EH (cell line): ENCODE measurements at places on chromosomes 5 and 9.

- DNase-seq: peak; percentile 74
Measured at GRCh38 chr5:88826646-88827585, 56.1 kb downstream of the MEF2C start.

GRCh38 chr5:113969901-113970300, 392.0 kb upstream of the KCNN2 start:
- no peak for DNase-seq

GRCh38 chr9:86434039-86434726, 80.0 kb upstream of the TUT7 start:
- DNase-seq: peak; percentile 72

- DNase-seq: peak; percentile 52
Measured at GRCh38 chr9:93304574-93305496, 120.9 kb downstream of the WNK2 start.

DNA sequence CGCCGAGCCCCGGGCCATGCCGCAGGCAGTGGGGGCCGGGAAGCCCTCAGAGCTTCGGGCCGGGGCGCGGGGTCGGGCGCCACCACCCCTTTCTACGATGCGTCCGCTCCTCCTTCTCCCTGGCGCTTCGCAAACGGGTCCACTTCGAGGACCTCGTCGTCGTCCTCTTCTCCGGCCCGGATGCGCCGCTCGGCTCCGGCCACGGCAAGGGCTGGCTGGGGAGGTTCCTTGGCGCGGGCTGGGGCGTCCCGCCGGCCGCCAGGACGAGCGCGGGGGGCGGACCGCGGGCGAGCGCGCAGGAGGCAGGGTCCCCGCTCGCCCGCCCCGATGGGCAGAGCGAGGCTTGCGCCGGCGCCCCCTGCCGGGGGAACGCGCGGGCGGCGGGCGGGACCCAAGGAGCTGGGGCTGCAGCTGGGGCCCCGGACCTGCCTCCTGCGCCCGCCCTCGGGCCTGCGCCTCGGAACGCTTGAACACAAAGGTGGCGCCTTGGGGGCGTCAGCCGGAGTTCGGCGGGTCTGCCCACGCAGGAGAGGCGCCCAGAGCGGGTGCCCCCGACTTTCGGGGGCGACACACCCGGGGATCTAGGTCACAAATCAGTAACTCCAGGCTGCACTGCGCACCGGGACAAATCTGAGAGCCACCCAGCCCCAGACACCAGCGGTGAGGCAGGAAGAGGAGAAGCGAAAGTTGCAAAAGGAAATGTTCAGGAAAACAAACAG, at the start of gene ROR2:
Gene ROR2 (minus strand): TSS at position 283 of the 719 bp plus-strand sequence.
- DNase-seq: peak; percentile 42

GRCh38 chr9:113617550-113617949, 154.0 kb downstream of the RGS3 start:
- peak; percentile 70 for DNase-seq

GRCh38 chr9:111300140-111300735, 29.8 kb downstream of the OR2K2 start:
- DNase-seq: no peak

- DNase-seq: no peak
Measured at GRCh38 chr5:107460789-107461188, 209.9 kb downstream of the EFNA5 start.

GRCh38 chr9:120482424-120483186, 97.4 kb downstream of the CDK5RAP2 start:
- DNase-seq: no peak

DNA sequence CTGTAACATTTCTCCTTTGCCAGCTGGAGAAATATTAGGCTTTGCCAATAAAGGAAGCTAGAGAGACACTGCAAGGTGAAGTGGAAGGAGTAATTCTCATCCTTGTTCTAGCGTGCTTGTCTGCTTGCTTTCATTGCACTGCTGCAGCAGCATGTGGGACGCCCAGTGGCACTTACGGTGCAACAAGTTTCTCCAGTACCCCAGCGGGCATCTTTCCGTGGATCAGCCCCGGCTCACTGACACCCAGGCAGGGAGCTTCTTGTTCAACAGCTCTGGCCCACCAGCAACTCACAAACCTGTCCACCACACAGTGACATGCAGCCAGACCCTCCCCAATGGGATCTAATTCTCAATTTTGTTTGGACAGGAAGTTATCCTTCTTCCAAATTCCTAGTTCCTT, 233.2 kb downstream of the GLIS3 start:
- no peak for DNase-seq

- DNase-seq: no peak
Measured at GRCh38 chr5:482021-482420, 39.0 kb downstream of the EXOC3 start.

GRCh38 chr9:37534901-37535300, 41.3 kb downstream of the FBXO10 start:
- no peak for DNase-seq

DNA sequence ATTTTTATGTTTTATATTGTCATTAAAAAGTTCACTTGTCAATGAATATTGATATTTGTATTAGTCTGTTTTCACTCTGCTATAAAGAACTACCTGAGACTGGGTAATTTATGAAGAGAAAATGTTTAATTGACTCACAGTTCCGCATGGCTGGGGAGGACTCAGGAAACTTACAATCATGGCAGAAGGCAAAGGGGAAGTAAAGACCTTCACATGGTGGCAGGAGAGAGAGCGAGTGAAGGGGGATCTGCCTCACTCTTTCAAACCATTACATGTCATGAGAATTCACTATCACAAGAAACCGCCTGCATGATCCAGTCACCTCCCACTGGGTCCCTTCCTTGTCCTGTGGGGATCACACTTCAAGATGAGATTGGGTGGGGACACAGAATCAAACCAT, 27.4 kb downstream of the SRD5A1 start:
- no peak for DNase-seq

- no peak for DNase-seq
Measured at GRCh38 chr9:88358723-88359122, 29.5 kb upstream of the SPIN1 start.

DNA sequence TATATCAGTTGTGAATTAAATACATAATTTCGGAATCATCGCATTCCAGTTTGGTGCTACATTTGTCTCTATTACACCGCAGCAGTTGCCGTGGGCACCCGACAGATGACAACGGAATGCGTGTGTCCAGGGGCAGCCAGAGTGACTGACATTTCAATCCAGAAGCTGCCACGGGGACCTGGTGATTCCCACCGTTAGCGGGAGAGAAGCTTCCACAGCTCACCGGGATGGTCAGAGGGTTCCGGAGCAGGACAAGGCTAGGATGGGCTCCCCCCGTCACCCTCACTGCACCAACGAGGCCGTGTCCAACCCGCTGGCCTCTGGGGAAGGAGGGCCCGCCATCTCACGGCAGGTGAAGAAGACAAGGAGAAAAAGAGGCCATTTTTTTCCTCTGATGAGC, 86.8 kb downstream of the GTF3C4 start:
- DNase-seq: no peak

DNA sequence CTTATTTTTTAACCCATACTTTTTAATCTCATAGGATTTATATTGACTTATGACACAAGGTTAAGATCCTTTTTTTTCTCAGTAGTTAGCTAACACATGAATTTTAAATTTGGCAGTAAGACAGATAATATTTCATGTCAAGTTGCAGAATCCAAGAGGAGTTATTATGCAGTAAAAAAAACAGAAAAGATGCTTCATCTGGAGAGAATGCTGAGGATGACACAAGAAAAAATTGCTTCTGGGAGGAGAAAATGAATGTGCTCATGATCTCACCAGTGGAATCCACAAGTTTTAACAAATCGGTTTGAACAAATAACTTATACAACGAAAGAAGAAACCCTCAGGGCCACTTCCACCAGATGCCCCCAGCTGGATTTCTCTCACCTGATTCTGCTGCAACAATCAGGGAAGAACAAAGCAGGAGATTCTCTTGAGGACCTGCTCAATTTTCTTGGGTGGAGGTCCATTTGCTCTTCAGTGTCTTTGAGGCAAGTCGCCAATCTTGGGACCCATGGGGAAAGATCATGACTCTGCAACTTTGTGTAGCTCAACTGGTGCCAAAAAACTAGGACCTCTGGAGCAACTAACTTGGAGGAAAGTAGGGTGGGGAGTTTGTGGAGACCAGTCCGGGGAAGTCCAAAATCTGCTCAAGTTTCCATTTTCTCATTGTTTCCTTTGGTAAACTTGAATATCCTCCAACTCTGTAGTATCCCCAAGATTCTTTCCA, 50.5 kb upstream of the TNFSF15 start:
- DNase-seq: peak; percentile 90

DNA sequence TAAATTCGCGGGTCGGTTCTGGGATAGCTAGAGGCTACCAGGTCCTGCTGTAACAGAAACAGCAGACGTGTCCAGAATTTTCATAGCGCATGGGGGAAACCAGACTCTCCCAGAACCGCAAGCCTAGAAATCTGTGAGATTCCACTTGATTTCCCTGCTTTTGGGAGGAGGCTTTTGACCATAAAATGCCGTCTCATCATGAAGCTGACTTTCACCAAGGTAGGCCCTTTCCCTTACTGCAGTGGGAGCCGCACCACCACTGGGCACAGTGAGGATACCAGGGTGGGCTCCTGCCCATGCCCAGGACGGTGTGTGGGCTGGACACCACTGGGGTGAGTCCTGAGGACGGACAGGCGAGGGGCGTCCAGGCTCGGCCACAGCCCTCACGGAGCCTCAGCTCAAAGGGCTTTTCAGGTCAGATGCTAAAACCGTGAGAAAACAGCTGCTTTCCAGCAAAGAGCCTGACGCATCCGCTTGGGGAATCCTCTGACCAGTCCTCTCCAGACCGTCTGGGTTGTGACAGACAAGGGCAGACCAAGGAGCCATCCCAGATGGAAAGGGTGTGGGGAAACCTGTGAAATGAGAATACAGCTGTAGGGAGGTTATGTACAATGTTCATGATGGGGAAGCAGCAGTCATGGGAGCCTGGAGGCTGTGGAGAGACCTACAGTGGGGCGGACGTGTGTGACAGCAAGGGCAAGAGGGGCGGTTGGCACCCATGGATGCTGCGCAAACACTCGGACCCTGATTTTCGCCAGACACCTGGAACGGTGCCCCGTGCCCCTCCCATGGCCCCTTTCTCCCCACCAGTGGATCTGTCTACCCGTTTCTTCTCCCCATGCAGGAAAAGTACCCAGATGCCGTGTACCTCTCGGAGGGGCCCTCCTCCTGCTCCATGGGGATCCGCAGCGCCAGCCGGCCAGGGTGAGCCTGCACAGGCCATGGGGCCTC, 59.2 kb downstream of the IPPK start:
- DNase-seq: peak; percentile 35

- DNase-seq: peak; percentile 60
Measured at GRCh38 chr5:43191740-43192557, at the start of gene NIM1K. NIM1K (plus strand) TSS chr5:43192225; CDS start chr5:43245776, 53,551 bp downstream.

DNA sequence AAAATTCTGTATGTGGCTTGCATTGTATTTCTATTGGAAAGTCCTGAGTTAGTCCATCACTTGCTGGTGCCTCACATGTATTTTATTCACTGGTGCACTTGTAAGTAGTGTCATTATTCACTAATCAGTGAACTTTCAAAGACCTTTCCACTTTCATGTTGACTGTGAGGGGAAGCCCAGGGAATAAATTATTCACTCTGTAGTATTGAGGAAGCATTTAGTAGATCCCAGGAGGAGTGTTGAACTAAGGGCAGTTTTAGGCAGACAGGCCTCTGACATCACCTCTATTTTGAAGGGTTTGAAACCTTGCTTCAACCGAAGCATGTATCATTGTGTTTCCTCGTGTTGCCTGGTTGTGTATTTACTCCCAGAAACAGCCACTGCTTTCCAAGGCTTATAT, 705.4 kb upstream of the RIOK2 start:
- DNase-seq: no peak

GRCh38 chr5:158470764-158471534, 612.0 kb upstream of the CLINT1 start:
- DNase-seq: no peak

- DNase-seq: no peak
Measured at GRCh38 chr5:141691286-141691866, 9.3 kb upstream of the ARAP3 start.
